Fibroblast of pulmonary artery (primary cell): ENCODE measurements at places on chromosomes 3 and 15.
A peak's percentile ranks its signal among the peaks of the same experiment; 100 is the strongest.

- no peak for DNase-seq
These were observed 58.4 kb downstream of the DNASE1L3 start for GRCh38 chr3:58152225-58153015.

DNA sequence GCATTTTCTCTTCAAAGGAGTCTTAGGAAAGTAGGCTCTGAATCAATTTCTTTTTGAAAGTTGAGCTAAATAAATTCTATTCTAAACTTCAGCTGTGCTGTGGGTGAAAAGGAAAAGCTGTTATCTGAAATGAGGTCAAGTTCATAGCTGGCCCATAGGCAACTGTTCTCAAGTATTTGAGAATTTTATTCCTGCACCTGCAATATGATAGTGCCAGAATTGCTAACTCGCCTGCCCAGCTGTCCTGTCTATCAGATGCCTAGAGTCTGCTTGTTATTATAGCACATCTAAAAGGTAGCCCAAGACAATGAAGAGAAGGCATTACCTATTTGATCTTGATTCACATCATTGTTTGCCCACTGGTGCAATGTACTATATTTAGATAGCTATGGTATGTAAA is 798.7 kb downstream of the DIPK2A start:
- no peak for DNase-seq

- DNase-seq, result no peak
These were observed 122.6 kb upstream of the ATP2B2 start for GRCh38 chr3:10627884-10628572.

DNA sequence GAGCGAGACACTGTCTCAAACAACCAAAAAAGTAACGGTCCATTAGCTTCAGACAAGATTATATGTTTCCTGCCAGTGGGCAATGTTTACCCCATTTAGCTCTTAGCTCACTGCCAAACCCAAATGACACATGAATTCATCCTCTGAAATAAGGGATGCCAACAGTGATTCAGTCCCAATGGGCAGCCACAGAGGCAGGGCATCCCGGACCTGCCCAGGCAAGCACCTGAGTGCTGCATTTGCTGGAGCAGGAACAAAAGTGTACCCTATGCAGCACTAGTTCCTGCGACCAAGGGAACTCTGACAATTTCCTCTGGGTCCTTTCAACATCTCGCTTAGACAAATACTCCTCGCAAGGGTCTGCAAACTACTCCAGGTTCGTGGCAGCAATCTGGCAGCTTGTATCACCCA is 8.0 kb downstream of the IP6K2 start:
- no peak for DNase-seq

DNA sequence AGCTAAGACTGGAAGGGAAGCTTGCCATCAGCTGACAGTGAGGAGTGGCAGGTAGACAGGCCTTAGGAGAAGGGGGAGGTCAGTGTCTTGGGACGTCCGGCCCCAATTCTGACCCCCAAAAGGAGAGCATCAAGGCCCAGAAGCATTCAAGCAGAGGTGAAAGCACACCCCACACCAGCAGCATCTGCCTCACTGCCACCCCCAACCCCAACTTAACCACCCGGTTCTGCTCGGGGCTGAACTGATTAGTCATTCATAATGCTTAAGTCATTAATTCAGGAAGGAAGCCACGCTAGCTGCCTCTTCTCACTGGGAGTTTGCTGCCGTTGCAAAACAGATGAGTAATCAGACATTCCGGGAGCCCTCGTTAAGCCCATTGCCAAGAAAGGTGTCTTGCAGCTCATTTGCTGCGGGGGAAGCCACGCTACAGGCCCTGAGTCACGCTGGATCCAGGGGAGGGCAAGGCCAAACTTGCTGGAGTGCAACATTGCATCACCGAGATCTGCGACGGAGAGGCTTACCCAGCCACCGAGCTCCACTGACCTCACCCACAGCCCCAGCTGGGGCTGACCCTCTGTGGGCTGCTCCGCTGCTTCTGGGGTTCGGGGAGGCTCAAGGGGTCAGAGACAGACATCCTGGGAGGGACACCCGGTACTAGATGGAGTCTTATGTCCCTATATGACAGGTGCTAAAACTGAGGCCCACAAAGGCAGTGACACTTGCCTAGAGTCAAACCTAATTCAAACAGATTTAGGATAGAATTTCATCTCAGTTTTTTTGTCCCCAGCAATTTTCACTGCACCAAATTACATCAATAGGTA is 46.4 kb upstream of the HES1 start:
- peak; percentile 99 for DNase-seq

DNA sequence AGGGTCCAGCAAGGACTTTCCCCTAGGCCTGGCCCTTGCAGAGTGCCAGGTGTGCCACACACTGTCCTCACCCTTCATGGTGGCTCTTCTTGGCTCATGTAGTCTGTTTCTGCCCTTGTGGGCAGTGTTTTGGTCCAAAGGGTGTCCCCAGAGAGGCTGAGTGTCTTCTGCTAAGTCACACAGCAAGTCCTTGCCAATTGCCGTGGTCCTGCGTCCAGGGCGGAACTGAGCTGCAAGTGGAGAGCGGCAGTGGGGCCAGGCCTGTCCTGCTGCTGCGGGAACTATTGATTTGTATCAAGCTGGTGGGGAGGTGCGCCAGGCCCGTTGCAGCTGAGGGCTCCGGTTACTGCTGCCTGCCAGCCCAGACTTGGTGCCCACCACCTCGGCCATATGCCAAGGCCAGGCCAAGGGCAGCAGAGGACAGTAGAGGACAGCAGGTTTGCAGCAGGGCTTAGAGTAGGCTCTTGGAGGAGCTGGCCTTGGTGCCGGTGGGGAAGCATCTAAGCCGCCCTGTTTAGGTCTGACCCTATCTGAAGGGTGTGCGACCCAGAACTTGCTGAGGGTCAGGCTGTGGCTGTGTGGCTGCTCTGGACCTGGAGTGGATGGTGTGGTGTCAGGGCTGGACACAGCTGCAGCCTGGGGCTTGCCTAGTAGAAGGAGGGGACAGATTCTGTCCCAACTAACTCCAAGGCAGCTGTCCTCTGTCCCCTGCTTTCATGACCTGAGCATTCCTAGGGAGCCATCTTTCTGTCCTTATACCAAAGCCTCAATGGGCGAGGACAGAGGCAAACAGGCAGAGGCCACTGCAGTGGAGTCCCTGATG is 4.5 kb downstream of the AMIGO3 start:
- no peak for DNase-seq

- DNase-seq, result no peak
These were observed 25.0 kb downstream of the TBC1D2B start for GRCh38 chr15:78052545-78052944.

DNA sequence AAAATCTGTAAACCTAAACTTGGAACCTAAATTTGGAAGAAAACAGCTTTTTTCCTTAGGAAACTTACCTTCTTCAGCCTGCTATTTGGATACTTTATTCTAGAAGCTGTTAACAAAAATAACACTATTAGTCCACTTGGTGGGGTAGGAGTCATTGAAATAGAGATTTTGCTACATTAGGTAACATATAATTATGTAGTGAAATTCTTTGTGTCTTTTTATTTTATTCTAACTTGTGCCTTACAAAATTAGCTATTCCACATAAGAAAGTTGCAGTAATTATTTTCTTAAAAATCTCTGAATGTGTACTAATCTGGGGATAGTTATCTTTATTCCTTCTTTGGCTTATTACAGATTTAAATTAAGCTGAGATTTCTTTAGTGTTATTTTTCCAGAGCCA is 360.4 kb upstream of the ROBO2 start:
- no peak for DNase-seq

DNA sequence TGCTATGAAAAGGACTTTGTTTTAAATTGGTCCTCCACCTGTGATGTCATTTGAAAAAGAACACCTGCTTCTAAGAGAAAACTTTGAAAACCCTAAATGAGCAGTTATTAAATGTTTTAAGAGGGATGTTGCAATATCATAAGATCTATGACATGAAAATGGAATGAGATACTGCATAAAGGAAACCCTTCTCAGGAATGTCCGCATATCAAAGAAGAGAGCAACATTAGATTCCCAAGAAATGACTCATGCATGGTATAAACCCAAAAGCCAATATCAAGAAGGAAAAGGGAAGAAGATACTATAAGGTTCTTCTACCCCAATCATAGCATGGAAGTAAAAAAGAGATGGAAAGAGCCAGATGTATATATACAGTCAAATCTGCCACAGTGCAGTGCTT is 627.5 kb upstream of the LMCD1 start:
- DNase-seq, result peak; percentile 55

DNA sequence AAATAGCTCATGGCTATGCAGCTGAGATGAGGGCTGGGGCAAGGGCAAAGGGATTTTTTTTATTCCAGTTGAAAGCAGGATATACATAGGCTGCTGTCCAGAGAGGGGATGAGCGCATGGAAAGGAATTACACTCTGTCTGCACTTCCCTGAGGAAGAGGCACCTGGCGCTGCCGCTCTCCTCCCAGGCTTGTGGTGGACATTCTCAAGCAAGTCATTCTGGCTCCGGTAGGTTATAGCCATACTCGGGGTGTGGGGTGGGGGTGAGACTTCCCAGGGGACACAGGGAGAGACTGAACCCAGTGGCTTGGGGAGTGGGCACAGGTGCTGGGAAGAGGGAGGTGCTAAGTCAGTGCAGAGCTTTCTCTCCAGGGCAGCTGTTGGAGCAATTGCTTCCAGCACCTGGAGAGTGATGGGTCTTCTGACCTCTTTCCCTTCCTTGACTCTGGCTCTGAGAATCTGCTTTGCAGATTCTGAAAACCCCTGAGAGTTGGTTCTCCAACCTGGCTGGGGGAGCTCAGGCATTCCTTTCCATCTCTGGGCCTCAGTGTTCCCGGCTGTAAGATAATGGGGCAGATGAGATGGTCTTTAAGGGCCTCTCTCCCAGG is 24.3 kb downstream of the CYP8B1 start:
- no peak for DNase-seq

DNA sequence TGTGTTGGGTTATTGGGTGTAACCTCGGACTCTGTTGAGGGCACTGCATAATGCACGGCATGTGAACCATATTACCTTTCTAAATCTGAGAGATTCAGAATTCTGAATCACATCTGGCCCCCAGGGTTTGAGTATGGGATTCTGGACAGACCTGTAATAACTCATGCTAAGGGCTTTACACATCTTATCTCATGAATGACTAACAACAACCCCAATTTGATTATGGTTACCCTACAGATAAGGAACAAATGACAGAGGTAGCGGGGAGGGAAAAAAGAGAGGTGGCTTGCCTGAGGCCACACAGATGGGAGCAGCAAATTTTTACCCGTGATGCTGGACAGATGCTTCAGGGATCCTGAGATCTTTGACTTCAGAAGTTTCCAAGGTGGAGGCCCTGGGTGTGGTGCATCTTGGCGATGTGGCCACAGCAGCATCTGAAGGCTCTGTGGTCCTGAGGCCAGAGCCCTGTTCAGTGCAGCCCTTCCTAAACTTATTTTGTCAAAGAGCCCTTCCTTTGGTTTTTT is 43.8 kb downstream of the POMGNT2 start:
- no peak for DNase-seq

GRCh38 chr3:126445506-126445905 is 30.2 kb downstream of the ZXDC start:
- DNase-seq, result no peak

GRCh38 chr15:24933716-24934115 is 21.1 kb upstream of the SNRPN start:
- DNase-seq, result no peak

DNA sequence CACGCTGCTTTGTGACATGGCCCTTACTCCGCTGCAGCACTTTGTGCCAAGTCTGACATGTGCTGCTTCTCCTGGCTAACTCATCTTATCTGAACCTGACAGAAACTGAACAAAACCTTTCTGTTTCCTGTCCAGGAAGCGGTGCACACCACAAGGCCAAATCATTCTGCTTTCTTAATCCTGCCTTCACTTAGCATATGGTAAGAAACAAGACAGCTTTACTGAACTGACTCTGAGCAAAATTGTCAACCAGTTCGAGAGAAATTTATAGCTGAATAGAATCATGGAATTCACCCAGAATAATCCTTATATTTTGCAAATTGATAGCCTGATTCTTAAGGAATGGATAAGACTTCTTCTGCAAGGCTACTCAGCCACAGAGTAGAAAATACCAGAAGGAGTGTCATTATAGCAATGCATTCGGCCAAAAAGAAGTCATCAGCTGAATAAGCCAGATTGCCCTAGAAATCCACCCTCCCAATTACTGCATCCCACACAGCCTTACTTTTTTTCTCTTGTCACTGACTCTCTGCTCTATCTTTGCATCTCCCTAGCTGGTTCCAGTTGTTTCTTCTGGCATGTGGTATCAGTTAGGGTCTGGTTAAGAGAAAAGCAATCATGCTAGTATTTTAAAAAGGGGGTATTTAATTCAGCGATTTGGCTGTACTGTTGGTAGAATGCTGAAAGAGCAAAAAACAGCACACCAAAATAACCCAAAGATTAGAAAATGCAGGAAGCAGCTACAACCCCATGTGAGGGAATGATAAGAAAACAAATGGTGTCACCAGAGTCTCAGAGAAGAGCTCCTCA is 41.6 kb upstream of the STRIT1 start:
- peak; percentile 57 for DNase-seq

DNA sequence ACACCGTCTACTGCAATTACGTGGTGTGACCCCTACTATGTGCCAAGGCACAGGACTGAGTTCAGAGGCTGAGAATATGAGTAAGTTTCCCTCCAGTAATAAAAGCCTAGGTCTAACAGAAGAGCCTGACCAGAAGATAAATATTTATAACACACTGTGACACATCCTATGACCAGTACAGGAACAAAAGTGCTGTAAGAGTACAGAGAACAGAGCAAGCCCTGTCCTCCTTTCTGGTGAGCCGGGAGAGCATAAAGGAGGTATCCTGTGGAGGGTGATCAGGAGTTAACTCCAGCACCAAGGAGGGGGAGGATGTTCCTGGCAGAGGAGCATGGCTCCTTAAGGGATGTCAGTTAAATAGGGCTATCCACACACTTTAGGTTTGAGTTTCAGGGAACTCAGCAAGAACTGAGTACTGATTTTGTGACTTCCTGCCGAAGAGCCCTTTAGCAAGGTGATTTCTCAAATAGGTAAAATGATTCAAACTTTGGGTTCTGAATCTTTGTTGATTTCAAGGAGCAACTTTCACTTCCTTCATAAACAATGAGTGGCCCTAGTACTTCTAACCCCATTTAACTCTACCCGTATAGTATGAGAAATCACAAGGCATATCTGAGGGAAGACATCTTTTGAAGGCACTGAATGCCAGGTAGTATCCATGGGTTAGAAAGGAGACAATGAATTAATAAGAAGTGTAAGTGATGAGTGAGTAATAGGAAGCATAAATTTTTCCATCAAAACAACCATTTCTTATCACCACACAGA is 198.0 kb downstream of the THRB start:
- no peak for DNase-seq

DNA sequence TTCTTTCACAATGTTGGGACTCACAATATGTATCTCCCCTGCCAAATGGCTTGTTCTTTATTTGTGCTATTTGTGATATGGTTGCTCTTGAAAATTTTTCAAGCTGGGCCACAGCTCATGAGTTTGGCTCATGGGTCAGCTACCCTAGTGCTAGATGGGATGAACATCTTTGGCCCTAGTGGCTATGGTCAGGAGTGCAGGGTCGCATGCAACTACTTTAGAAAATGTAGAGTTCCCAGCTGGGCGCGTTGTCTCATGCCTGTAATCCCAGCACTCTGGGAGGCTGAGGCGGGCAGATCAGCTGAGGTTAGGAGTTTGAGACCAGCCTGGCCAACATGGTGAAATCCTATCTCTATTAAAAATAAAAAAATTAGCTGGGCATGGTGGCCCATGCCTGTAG is 55.8 kb downstream of the POLR2M start:
- no peak for DNase-seq
